Mesenteric fat pad (tissue), 1 donor: ENCODE measurements at places on chromosomes 2 and 18. TPM values are rescaled to one million over a fixed set of nuclear protein-coding genes. Genes with fewer than 3 reads are reported as not detected.
A peak's percentile ranks its signal among the peaks of the same experiment; 100 is the strongest.

LHCGR gene
- 1.7 TPM for total RNA-seq

MOGAT1 gene
- total RNA-seq, result 0.74 TPM

FSHR gene
- total RNA-seq, result not detected

DNA sequence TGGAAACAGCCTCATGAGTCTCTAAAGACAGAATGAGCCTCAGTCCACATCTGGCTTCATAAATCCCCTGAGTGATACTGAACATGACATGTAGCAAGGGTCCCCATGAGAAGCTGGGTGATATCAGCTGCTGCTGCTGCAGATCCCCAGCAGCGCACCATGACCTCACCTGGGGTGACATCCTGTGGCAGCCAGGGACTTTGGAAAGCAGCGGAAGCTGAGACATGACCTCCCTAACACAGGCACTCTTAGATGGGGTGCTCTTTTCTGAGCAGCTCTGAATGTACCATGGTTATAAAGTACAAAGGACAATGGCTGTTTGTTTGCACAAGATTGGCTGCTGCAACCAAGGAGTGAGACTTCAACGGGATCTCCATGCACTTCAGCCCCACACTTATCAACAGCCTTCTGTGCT, 74.7 kb upstream of the TMEM200C start:
- DNase-seq, result no peak

DNA sequence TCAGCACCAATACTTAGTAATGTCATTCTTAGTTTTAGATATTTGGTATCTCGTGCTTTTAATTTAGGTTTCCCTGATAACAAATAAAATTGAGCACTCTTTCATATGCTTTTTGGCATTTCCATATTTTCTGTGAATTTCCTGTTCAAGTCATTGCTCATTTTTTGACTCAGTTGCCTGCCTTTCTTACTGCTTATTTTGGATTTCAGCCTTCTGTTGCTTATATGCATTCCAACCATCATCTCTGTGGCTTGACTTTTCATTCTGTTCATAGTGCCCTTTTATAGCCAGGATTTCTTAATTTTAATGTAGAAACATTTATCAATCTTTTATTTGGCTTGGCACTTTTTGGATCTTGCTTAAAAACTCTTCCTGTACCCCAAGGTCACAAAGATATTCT, 14.5 kb upstream of the KIF3C start:
- no peak for DNase-seq

GRCh38 chr2:103293742-103294077, 531.9 kb downstream of the TMEM182 start:
- no peak for DNase-seq

DNA sequence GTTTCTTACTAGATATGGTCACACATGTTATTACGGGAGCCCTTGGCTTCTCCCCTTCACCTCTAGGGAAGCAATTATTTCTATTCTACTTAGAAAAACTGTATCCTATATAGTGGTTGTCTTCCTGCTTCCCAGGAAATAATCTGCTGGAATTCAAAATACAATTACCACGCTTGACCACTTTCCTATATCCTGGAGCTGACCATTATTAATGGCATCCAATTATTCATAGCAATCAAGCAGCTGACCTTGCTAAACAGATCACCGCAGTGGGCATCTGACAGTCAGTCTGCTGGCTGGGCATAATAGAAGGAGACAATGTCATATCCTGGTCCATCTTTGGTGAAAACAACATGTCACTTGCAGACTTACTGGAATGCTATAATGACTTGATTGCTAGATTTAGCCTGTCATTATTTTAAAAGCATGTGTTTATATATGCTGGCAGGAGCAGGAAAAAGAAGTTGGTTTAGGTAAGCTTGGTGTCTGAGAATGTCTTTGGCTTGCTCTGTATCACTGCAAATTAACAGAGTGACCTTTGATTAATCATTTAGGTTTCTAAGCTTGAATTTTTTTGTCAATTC, 325.6 kb upstream of the FAM98A start:
- DNase-seq, result no peak

GALNT5 gene
- not detected for total RNA-seq

- DNase-seq, result no peak
Measured at GRCh38 chr2:44137048-44137447, 31.6 kb upstream of the PPM1B start.

LRRTM1 gene
- total RNA-seq, result not detected

DNA sequence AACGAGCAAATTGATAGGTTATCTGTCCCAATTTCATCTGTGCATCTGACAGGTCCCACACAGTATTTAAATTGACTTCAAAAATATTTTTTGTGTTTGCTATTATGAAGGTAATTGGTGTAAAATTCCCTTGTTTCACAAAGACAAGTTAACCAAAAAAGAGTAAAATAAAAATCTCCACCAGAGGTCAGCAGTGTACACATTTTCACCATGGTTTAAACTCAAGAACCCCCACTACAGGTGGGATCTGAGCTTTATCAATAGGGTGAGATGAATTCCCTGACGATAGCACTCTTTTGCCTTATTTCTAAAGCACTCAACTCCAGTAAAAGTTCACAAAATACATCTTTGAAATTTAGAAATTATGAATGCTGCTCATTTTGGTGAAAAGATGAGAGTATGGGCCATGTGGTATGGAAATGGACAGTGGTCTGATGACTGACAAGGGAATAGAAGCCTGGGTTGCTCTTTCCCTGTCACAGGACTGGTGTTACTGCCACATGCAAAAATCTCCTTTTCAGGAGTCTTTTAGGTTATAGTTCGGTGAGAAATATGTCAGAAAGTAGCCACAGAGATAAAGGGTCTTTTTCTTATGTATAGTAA, 68.0 kb downstream of the SERPINB8 start:
- no peak for DNase-seq

DNA sequence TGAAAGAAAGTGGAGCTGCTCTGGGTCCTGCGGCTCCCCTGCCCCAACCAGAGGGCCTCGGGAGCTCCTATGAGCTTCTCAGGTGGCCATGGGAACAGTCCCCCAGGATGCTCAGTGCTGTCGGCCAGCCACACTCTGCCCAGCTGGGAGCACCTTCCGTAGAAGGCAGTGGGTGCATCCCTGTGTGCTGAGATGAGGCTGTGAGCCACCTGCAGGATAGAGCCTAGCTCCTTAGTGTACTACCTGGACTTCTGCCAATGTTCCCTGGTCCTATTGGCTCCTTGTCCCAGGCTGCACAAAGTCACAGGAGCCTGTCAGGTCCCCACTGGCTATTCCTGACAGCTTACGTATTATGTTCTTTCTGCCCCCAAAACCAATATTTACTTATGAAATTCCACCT, 16.1 kb downstream of the PRELID3A start:
- DNase-seq, result no peak

DNA sequence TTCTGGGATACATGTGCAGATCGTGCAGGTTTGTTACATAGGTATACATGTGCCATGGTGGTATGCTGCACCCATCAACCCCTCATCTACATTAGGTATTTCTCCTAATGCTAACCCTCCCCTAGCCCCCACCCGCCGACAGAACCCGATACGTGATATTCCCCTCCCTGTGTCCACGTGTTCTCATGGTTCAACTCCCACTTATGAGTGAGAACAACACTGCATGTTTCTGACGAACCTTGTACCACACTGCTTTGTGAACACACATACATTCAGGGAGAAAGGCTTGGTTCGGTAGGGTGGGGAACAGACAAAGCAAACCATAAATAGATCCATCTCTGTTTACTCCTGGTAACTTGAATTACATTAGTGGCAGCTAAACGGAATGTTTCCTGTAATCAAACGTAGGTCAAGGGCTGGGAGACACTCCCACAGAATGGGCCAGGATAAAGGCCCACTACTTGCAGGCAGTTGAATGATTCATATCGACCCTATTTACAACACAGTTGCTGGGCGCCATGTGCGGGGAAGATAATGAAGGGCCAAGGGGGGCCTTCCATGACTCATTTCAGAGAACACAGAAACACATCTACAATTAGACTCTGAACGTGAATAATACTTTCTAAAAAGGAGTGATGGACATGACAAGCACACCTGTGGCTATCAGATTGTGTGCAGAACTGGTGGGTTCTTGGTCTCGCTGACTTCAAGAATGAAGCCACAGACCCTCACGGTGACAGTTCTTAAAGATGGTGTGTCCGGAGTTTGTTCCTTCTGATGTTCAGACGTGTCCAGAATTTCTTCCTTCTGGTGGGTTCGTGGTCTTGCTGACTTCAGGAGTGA, 56.8 kb upstream of the KIDINS220 start:
- no peak for DNase-seq

CCDC88A gene
- total RNA-seq, result 64.6 TPM

ZNF804A gene
- not detected for total RNA-seq

- DNase-seq, result no peak
Measured at GRCh38 chr2:150402953-150403352, 84.5 kb downstream of the RND3 start.

DNA sequence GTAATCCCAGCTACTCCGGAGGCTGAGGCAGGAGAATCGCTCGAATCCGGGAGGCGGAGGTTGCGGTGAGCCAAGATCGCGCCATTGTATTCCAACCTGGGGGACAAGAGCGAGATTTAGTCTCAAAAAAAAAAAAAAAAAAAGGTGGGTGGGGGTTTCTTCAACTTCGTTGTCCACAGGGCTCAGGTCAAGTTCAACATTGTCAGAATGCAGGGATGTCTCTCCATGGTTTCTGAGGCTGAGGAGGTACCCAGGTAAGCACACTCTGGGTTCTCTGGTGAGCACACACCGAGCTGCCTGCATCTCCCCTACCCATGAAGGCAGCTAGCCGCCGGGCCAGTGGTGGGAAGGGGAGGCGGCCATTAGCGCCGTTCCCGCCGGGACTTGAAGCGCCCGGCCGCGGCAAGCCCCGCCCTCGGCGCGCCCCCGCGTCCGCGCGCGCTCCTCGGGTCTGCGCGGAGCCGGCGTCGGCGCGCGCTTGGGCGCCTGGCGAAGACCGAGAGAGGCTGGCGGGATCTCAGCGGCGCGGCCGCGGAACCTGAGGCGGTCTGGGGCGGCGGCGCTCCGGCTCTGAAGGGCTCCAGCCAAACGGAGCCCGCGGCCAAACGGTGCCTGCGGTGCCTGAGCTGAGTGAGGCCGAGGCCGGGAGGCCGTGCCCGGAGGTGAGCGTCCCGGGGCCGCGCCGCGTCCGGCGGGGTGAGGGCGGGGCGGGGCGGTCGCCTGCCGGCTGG, at the start of gene UBXN2A:
UBXN2A (plus strand) TSS at position 477 of the 731 bp plus-strand sequence. CDS start 17,852 bp downstream, outside the sequence.
- DNase-seq, result peak; percentile 92

DNA sequence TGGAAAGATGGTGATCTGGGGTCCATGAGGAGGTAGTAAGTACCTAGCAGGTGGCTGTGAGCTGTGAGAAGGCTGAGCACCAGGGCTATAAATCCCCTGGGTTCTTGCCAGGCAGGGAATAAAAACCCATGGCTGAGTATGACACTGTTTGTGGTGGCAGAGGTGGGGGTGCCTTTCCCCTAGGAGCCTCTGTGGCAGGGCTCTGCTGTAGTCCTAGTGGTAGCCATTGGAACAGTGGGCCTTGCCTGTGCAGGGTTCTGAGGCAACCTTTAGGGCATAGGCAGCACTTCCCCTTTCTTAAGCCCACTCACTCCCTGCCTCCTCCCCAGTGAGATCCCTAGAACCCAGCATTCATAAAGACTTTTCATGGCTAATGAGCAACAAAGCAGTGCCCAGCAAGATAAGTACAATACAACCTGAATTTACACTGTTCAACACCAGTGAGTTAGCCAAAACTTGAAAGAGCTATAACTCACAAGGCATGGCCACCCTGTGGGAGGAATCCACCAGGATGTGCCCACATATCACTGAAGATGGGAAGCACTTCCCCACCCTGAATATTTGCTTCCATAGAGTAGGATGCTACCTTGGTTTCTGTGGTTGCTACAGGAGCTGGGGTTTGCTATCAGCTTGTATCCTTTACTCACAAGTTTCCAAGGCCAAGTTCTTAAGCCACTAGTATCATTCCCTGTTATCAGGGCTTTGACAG, 100.9 kb upstream of the NEUROD1 start:
- no peak for DNase-seq

FNDC4 gene
- total RNA-seq, result 136 TPM

SPC25 gene
- 0.32 TPM for total RNA-seq

- peak; percentile 84 for DNase-seq
Measured at GRCh38 chr18:37231251-37231650, 334.3 kb downstream of the CELF4 start.

DNA sequence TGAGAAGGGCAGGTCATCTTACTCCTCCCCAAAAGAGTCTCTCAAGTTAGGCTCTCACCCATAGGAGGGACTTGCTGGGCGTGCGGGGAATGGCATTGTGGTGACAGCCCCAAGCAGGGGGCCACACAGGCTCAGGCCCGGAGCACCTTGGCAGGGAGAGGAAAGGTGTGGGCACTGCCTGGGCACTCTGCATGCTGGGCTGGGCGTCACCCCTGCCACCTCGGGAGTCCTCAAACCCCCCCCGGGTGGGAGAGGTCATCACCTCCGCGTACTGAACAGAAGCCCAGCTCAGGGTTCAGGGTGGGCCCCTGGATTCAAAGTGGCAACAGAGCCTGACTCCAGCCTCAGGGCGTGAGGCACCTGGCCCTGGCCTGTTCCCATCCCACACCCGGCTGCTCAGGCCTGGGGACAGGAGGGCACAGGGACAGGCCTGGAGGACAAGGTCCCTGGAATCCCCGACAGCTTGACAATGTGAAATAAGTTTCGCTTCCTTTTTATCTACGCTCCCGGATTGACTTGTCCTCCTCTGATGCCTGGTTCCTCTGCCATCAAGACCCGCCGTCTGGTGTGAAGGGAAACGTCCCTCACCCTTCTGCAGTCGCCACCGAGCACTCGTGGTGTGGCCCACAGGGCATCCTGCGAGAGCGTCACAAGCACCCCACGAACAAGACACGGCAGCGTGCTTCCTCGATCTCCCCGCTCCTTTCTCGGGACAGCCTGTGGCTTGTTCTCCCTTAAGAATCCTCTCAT, 97.8 kb downstream of the HDAC4 start:
- peak; percentile 88 for DNase-seq

DNA sequence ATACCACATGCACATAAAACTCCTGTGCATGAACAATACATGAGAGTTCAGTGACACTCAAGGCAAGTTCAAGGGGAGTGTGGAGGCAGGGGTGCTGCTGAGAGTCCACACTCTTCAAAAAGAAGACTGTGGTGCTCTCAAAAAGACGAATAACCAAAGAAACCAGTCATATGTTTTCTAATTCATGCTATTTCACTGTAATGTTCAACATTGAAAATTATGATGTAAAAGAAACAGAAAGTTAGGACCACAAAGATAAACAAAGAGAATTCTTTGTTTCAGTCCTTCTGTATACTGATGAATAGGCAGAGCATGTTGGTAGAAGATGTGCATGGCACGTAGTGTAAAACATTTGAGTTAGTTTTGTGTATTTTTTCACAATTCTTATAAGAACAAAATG, 864.2 kb upstream of the LRATD1 start:
- DNase-seq, result no peak

- no peak for DNase-seq
Measured at GRCh38 chr2:232190796-232191195, 187.8 kb upstream of the ALPP start.

GRCh38 chr18:36350251-36350651, 52.7 kb downstream of the FHOD3 start:
- DNase-seq, result no peak

GRCh38 chr2:204732019-204732418, 186.7 kb downstream of the PARD3B start:
- no peak for DNase-seq

DNA sequence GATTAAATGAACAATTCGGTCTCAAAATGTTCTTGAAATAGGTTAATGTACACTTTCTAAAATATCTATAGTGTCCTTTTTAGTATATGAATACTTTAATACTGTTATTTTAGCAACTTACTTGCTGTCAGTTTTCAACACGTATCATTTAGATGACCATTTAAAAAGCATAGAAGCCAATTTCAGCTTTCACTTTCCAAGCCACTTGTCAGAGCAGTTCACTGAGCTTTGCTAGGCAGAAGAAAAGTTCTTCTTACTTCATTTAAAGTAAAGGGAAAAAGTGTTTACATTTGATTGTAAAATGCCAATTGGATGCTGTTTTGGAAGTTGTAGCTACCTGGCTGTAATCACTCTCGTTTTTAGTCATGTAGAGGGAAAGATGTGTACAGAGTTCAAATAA, 126.0 kb downstream of the KCNH7 start:
- no peak for DNase-seq
